ENCODE measurements at places on chromosomes 1 and 21. TPM values are rescaled to one million over a fixed set of nuclear protein-coding genes. Genes with fewer than 3 reads are reported as not detected.

Gene PLEKHA6
- 0.61 TPM for total RNA-seq

Gene S100A10
- 63.6 TPM for total RNA-seq

DNA sequence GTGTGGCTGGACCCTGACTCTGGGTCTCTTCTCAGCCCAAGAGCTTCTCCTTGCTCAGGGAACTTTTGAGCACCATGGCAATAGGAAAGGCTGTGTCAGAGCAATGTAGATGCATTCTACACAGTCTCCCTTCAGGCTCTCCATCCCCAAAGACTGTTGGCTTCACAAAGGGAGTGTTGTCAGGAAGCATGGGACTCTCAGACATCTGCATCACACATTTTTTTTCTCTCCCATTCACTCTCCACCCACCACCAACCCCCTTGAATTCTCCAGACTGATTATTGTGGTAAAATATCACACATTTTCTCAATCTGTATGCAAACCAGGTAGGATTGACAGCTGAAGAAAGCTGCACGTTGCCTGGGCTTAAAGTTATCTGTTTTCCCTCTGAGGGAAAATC, 105.4 kb upstream of the WARS2 start:
- no peak for DNase-seq
- H3K4me1 ChIP-seq: no peaks in the 10 kb centered on the region
- no peaks in the 10 kb centered on the region for H3K27me3 ChIP-seq
- H3K27ac ChIP-seq: no peak overlapping the region
- H3K4me3 ChIP-seq: no peak overlapping the region
- no peaks in the 10 kb centered on the region for H3K36me3 ChIP-seq

- H3K27me3 ChIP-seq: peaks cover 19% of the 10 kb centered on the region
- H3K27ac ChIP-seq: no peak overlapping the region
- no peaks in the 10 kb centered on the region for H3K36me3 ChIP-seq
- H3K4me1 ChIP-seq: no peaks in the 10 kb centered on the region
- DNase-seq: no peak
These were observed 33.5 kb downstream of the LAMC2 start for GRCh38 chr1:183219616-183220009.

Gene CTSS
- 165 TPM for total RNA-seq

DNA sequence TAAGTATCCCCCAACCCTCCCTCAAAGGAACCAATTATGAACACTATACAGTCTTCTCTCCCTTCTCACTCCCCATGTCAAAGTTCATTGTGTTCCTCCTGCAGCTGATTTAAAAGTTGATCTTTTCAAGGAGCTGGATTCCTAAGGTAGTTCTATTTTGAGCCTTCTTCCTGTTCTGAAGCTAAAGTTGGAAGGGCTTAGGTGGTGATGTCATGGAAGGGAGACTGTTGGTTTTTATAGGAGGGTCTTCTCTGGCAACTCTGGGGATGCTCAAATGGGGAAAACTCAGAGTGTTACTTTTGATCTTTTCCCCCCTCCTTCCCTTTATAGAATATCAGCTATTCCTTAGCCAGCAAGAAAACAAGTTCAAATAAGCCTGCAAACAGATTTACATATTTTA, 83.0 kb upstream of the AK4 start:
- peak overlapping the region; percentile 97 for H3K4me3 ChIP-seq
- no peak for DNase-seq
- H3K36me3 ChIP-seq: peaks cover 13% of the 10 kb centered on the region
- H3K27me3 ChIP-seq: no peaks in the 10 kb centered on the region
- peaks cover 65% of the 10 kb centered on the region for H3K4me1 ChIP-seq

- peaks cover 3% of the 10 kb centered on the region for H3K36me3 ChIP-seq
- H3K4me3 ChIP-seq: peak overlapping the region; percentile 38
- peak overlapping the region; percentile 5 for H3K27ac ChIP-seq
These were observed 54.4 kb upstream of the ADARB1 start for GRCh38 chr21:45019887-45020537.

- H3K27ac ChIP-seq: no peak overlapping the region
- H3K36me3 ChIP-seq: no peaks in the 10 kb centered on the region
- H3K27me3 ChIP-seq: peaks cover 4% of the 10 kb centered on the region
- DNase-seq: no peak
- H3K4me1 ChIP-seq: peaks cover 18% of the 10 kb centered on the region
- no peak overlapping the region for H3K4me3 ChIP-seq
These were observed 358.7 kb downstream of the RRAGC start for GRCh38 chr1:38500891-38501290.

Gene PIK3CD
- 265 TPM for total RNA-seq

- H3K4me3 ChIP-seq: no peak overlapping the region
- H3K4me1 ChIP-seq: peaks cover 1% of the 10 kb centered on the region
- DNase-seq: no peak
- no peaks in the 10 kb centered on the region for H3K36me3 ChIP-seq
These were observed 7.6 kb downstream of the PAX7 start for GRCh38 chr1:18637962-18638834.

GRCh38 chr1:26493267-26493666, 21.0 kb downstream of the HMGN2 start:
- H3K4me3 ChIP-seq: no peak overlapping the region
- no peaks in the 10 kb centered on the region for H3K27me3 ChIP-seq
- H3K36me3 ChIP-seq: no peaks in the 10 kb centered on the region
- peaks cover 2% of the 10 kb centered on the region for H3K4me1 ChIP-seq
- no peak overlapping the region for H3K27ac ChIP-seq
- DNase-seq: no peak

DNA sequence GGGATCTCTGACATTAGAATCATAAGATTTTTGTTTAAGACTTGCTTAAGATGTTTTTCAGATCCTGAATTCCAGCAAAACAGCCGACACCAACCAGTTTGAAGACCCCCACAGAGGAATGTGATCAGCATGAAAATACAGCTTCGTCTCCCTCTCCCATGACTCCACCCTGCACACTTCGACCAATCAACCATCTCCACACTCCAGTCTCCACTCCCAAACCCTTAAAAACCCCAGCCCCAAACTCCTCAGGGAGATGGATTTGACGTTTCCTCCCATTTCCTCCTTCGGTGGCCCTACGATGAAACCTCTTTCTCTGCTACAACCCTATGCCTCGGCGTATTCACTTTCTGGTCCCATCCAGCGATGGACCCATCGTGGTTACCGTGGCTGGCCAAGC, 30.1 kb upstream of the KIF26B start:
- DNase-seq: no peak
- no peak overlapping the region for H3K4me3 ChIP-seq
- no peaks in the 10 kb centered on the region for H3K4me1 ChIP-seq
- H3K36me3 ChIP-seq: no peaks in the 10 kb centered on the region
- no peak overlapping the region for H3K27ac ChIP-seq

DNA sequence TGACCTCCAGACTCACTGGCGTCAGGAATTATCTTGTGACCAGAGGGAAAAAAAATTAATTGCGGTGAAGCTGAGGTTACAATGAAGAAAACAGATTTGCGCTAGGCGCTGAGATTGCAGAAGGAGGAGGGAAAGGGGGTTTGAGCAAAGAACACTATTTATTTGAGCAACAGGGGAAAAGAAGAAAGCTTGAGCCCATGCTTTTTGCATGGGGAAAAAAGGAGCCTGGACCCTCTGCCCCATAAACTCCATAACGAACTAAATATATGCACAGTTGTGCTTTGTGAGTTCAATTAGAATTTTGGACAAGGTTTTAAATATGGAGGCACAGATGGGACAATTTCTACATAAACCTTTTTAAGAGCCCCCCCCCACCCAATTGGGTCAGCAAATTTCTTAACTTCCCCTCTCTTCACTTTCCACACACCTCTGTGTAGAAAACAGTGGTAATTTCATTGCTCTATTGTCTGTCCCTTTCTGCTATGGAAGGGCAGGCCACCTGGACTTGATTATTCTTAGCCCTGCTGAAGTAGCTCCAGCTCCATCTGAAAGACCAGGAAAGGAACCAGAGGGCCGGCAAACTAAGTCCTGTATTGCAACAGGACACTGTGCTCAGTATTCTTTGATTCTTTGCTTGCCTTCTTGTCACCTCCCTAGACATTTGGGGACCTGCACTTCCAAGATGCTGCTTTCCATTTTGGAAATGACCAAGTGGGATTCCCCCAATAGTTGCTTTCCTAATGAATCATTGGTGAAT, 862 bp upstream of the ID3 start:
- H3K27ac ChIP-seq: peak overlapping the region; percentile 95
- no peak for DNase-seq
- H3K27me3 ChIP-seq: no peaks in the 10 kb centered on the region

- peaks cover 24% of the 10 kb centered on the region for H3K36me3 ChIP-seq
- peaks cover 18% of the 10 kb centered on the region for H3K4me1 ChIP-seq
- H3K4me3 ChIP-seq: no peak overlapping the region
- no peak overlapping the region for H3K27ac ChIP-seq
- DNase-seq: no peak
These were observed 95.2 kb downstream of the RUNX1 start for GRCh38 chr21:34953950-34954349.

Gene CR1L
- 0.60 TPM for total RNA-seq

Gene PLA2G5
- total RNA-seq: not detected

Data from activated B cell treated with CpG ODN at 0.5 μM for 24 hours (primary cell).